ENCODE measurements at places on chromosomes 11 and 22.

GRCh38 chr11:103779054-103779453 lies 257.4 kb upstream of the DDI1 start:
- no peak for DNase-seq

DNA sequence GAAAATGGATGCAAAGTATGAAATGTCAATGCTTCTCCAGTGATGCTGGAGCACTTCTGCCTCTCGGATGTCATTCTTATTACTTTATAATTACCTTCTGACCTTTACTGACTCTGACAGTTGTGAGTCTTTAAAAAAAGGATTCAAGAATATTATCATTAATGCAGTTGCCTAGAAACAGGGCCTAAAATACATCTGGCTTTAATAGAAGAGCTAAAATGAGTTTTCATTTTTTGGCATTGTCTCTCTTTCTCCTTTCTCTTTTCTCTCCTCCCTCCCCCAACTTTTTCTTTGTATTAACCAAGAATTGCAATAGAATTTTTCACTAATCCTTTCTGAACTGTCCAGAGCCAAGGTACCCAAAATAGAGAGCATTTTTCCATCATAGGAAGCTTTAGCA lies 45.9 kb downstream of the FDX1 start:
- DNase-seq = no peak

DNA sequence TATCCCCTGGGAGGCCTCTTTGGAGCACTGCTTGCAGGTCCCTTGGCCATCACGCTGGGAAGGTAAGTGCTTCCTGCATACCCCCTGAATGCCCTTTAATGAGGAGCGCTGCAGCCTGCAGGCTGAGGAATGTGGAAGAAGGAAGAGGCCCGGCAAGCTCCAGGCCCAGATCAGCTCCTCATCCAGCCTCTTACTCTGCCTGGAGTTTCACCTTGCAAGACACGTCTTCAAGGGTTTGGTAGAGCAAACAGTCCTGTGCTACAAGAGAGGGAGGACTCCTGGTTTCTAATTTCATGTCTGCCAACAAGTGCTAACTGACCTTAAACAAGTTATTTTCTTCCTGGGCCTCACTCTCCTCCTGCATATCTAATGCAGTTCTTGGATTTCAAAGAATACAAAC lies 10.9 kb downstream of the SLC2A11 start:
- DNase-seq = no peak

DNA sequence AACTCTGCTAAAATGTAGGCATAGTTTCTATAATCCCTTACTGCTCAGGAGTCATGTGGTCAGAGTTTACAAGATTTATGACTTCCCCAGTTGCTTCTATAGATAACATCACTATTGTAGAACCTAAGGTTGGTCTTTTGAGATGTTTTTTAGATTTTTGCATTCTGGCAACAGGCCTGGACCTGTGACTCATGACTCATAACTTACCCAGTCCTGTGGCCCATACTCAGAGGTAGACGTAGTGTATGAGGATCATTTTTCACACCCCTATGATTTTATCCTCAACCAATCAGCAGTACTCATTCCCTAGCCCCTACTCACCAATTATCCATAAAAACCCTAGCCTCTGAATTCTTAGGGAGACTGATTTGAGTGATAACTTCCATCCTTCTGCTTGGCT lies 384.4 kb upstream of the DDI1 start:
- no peak for DNase-seq

DNA sequence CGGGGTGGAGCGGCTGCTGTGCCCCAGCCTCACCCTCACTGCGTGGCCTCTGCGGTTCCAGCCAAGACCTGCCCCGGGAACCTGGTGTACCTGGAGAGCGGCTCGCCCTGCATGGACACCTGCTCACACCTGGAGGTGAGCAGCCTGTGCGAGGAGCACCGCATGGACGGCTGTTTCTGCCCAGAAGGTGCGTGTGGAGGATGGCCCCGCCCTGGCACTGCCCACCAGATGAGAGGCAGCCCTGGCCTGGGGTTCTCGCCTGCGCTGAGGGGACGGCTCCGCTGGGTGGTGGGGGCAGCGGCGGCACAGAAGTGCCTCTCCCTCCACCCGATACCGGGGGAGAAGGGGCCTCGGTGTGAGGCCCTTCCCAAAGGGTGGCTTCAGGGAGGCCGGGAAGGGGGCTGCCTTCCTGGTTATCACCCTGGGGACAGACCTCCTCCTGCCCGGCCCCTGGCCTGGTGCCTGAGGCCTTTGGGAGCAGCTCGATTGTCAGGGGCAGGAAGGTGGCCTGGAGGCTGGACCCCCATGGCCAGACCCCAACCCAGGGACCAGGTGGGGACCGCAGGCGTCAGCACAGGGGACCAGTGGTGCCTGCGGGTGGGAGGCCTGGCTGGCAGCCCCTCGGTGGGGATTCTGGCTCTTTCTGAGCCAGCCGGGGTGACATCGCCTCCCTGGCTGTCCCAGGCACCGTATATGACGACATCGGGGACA lies 7.1 kb downstream of the MUC2 start:
- no peak for DNase-seq

DNA sequence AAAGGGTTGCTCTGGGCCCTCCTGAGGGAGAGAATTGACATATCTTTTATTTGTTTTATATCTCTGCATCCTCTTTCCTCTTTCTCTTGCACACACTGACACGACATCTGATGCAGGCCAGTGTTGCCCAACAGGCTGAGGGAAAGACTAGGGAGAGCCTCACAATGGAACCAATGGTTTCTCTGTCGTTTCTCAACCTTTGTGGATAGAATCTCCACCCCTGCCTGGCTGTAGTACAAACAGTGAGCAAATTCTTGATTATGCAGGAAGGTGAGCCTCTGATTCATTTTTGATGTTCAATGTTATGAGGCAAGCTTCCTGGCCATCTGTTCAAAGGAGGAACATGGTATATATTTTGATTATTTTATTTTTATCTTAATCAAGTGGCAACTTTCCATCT lies 49.8 kb upstream of the PLET1 start:
- no peak for DNase-seq

DNA sequence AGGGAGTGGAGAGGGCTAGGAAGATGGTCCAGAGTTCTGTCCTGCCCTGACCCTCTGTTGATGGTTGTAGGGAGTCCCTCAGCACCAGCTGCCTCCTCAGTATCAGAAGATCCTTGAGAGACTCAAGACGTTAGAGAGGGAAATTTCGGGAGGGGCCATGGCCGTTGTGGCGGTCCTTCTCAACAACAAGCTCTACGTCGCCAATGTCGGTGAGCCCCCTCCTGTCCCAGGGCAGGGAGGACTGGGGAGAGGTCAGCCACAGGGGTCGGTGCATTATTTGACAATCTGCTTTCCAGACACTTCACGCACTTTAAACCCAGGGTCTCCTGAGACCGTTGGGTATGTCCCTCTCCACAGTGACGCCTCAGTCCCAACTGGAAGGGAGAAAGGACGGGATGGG lies 18.1 kb downstream of the TAB1 start:
- no peak for DNase-seq

DNA sequence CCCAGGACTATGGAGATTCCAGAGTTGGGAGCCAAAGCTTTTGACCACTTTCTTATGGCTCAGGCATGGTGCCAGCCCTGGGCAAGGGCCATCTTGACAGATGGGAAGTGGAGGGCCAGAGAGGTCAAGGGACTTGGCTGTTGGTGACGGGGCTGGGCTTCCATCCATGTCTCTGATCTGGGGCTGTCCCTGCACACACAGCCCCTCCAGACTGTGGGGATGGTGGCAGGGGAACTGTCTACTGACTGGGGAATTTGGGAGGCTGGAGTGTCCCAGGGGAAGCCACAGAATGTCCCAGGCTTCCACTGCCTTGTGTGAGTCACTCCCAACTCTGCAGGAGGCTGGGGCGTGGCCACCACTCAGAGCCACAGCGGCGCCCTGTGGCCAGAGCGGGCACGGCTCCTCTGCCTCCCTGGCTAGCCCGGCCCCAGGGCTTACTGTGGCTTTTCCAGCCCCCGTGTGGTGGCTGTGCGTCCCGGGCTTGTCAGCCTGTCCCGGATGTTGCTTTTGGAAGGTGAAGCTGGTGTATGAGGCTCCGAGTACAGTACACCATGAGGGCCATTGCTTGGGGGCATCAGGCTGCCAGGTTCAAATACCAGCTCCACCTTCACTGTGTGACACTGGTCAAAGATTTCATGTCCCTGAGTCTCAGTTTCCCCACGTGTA lies 19.6 kb downstream of the C22orf23 start:
- DNase-seq = peak; percentile 85

GRCh38 chr11:34512840-34513681 lies 533 bp downstream of the ELF5 start:
- DNase-seq = peak; percentile 3

GRCh38 chr22:41976070-41976901 lies 7.0 kb downstream of the SEPTIN3 start:
- no peak for DNase-seq

GRCh38 chr11:70378506-70379134 lies 19.7 kb upstream of the CTTN start:
- DNase-seq = no peak

DNA sequence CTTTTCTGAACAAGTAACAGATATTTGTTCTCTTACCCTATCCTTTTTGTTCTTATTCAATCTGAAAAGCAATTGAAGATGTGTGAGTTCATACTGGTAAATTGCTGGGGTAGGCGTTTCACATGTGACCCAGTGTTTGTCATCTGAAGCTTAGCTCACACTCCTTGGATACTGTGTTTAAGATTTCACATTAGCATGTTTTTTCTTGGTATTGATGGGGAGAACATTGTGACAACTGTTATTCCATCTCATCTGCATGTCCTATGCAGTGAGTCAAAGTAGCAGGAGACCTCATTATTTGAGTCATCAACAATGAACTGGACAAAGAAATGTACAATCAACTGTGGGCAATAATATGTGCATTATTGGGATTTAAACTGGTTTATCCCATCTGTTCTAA lies 691.6 kb upstream of the ANO5 start:
- DNase-seq = no peak

DNA sequence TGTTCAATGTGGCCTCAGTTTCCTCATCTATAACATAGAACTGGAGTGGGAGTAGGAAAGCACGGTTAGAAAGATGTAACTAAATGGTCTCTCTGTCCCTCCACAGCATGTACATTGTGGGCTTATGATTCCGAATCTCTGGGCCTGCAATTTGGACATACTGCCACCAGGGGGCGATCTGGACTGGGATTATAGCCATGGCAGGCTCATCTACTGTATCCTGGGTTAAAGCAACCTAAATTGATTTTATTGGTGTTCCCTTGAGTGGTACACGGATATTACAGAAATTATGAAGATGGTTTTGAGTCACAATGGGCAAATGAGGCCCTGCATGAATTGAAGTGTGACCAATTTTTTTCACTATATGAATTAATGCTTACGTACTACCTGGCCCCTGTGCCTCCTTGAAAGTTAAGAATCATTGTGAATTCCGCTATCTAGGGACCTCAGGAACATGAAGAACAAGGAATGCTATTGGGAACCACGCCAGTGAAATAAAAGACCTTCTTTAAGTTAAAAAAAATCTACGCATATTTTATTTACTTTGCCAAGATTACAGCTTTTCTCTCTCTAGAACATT lies 32.9 kb downstream of the TST start:
- no peak for DNase-seq

DNA sequence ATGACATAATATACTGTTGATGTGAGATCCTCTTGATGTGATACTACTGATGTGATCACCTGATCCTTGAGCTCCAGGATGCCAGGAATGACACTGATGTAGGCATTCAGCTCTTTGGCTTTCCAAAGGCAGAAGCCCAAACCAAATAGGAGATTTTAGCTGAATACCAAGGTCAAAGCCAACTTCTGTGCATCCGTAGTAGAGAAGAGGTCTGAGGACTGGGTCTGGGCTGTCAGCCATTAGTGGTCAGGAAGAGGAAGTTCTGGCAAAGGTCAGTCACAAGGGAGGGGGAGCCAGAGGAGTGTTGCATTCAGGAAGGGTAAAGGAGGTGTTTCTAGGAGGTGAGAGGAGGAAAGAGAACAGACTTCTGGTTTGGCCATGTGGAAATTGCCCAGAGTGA lies 53.4 kb upstream of the PARVG start:
- no peak for DNase-seq

DNA sequence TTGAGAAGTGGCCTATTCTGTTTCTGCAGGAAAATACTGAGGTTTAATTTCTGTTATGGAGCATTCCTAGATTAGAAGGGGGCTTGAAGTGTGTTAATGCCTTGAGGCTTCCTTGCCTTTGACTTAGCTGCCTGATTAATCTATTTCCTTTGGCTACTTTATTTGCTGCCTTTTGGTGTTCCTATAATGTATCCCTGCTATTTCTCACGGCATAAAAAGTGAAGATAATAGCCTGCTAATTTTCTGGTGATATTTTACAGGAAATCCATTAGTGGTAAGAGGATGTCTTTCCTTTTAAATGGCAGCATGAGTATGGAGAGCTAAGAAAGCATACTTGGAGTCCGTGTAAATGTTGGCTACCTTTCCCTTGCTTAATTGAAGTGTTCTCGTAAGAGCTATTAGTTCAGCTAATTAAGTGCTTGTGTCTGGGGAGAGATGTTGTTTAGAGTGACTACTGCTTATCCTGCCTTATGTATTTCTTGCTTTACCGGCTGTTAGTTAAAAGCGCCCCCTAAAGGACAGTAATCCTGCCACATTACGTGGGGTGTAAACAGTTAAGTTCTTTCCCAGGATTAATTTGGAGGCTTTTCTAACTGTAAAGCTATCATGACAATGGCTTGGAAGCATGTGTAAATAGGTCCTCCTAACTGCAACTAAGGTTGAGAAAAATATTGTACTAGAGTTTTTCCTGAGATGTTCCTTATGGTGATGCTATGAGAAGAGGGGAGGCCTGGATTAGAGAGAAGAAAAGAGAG lies 45.6 kb downstream of the ZNF280B start:
- DNase-seq = no peak

GRCh38 chr11:59185386-59185945 lies 13.5 kb downstream of the DTX4 start:
- no peak for DNase-seq

DNA sequence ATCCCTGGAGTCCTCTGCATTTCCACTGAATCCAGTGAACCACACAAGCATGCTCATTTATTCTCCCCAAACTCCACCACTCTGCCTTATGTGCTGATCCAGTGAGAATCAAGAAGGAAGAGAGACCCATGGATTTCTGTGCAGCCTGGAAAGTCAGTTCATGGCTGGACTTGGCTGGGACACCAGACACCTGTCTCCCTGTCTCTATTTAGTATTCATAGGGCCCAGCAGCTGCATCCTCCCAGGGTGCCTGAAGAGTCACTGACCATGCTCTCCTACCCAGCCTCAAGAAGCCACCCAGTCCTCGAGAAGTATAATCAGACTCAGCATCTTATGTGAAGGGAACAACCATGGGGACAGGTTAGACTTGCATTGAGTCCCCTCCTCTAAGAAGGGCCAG lies 83.2 kb downstream of the ZNF280B start:
- no peak for DNase-seq

DNA sequence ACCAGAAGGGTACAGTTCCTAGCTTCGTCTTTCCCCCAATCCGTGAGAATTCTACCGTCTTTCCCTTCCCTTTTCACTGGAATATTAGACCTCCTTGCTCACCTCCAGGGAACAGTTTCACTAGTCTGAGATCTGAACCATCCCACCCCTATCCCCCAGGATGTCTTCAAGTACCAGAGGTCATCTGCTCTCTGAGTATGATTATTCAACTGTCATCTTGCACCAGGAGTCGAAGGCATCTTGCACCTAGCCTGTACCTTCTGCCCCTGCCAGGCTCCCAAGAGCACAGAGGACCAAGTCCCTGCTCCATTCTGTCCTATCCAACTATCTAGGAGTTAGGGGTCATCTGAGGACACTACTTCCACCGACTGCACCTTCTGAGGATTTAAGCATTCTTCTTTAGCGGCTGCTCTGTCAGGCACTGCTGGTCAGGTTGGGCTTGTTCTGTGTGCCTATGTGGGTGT lies 804 bp downstream of the ACER3 start:
- no peak for DNase-seq

All from amniotic stem cell (primary cell).